Psoas muscle (tissue), 8 donors: ENCODE measurements at places on chromosomes 4 and X. TPM values are rescaled to one million over a fixed set of nuclear protein-coding genes. Genes with fewer than 3 reads are reported as not detected.

- DNase-seq = no peak
Observed at GRCh38 chr4:122000849-122001248, 49.0 kb upstream of the TRPC3 start.

- DNase-seq = no peak
Observed at GRCh38 chr4:4443821-4444220, 56.9 kb downstream of the NSG1 start.

GRCh38 chr4:165464813-165465381, 86.1 kb downstream of the CPE start:
- DNase-seq = no peak

GRCh38 chr4:6272863-6273660, 3.4 kb downstream of the WFS1 start:
- peak; percentile 48 for DNase-seq

DNA sequence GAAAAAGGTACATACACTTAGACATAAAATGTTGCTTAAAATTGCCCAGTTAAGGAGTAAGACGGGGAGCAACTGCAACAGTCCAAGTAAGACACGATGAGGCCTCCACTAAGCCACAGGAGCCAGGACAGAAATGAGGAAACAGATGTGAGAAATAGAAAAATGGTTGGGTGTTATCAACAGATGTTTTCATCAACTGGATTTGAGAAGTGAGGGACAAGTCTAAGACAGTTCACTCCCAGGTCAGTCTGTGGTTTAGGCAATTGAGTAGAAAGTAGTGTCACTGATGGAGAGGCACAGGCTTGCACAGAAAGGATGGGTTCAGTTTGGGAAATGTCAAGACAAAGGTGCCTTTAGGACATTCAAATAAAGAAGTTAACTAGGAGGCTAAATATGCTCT, 23.5 kb upstream of the PHF8 start:
- no peak for DNase-seq

PLAC1 gene
- polyA plus RNA-seq = not detected

COX7B2 gene
- not detected for polyA plus RNA-seq

TBC1D9 gene
- 1.7 TPM for polyA plus RNA-seq
